Posterior cingulate gyrus (tissue), 11 donors: ENCODE measurements at places on chromosomes 13 and 19.

- no peak for DNase-seq
Observed at GRCh38 chr19:7981199-7981598, 24.2 kb downstream of the ELAVL1 start.

DNA sequence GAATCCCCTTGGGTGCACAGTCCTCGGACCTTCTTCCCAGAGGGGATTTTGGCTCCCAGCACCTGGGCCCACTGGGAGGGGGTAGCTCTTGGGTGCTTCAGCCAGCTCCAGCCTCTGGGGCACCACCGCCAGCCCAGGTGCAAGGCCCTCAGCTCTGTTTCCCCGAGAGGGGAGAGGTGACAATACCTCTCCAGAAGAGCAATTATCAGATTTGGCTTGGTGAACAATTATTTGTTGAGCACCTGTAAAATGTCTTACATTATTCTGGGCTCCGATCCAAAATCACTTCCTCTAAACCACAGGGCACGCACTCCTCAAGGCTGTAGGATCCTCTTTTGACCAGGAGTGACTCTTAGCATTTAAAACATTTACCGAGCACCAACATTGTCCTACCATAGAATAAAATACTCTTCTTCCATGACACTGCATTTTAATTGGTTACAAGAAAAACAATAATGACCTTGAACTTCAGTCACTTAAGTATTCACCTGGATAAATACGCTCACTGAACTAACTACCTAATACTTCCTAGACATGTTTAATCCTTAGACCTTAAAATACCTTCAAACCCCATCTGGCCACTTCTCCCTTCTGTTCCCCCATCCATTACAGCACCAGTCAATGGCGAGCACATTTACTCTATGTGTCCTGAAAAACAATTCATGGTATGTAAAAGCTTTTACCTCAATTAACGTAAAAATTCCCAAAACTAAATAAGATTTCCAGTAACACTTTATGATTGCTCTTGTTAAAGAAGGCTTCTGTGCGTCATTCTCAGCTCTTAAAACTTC lies 54.8 kb downstream of the ABCC4 start:
- DNase-seq, result no peak

DNA sequence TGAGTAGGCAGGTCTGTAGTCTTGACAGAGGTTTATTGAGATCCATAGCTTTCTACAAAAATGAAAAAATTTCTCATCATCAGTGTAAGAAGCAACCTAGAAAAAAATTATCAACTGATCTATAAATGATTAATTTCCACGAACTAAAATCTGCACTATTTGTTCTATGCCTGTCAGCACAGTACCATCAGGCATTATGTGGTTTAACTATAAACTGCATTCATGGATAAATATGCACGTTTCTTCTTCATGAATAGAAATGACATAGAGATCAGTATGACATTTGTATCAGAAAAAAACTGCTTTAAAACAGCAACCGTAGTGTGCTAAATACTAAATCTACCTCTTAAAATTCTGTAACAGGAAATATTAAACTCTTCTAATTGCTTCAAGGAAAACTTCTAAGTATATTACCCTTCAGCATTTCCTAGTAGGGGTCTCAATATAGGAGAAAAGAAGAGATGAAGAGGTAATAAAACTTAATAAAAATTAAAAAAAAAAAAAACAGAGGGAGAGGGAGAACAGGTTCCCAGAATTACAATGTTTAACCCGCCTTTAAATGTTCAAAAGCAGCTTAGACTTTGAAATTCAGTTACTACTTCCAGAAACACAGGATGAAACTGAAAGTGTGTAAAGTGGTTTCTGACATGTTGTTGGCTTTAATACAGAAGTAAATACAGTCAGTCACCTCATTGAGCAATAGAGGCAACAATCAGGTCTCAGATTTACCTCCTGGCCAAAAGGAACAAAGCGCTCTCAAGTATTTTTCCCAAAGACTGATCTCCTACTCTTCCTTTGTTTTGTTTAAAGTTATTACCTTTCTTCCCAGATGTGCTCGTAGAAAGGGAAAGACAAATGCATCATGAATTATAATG lies 144.4 kb downstream of the DIAPH3 start:
- no peak for DNase-seq

DNA sequence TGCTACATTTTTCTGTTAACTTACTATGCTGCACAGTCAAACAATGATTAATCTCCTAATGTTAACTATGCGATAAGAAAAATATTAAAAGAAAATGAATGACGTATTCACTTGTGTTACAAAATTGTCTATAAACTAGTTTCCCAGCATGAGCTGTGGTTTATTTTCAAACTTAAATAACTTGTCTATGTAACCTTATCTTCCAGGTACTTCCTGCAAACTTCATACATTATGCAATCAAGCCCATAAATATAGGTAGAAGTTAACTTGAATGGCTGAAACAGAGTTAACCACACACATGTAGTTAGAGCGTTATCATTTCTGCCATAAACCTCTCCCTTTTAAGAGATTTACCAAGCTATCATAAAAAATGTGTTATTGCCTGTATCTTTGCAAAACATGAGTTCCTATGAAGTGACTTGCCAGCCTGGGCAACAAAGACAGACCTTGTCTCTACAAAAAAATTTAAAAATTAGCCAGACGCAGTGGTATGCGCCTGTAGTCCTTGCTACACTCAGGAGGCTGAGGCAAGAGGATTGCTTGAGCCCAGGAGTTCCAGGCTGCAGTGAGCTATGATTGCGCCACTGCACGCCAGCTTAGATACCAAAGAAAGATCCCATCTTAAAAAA lies 17.7 kb upstream of the KLF5 start:
- DNase-seq, result no peak

GRCh38 chr13:110278859-110279258 lies 28.1 kb downstream of the COL4A1 start:
- no peak for DNase-seq

DNA sequence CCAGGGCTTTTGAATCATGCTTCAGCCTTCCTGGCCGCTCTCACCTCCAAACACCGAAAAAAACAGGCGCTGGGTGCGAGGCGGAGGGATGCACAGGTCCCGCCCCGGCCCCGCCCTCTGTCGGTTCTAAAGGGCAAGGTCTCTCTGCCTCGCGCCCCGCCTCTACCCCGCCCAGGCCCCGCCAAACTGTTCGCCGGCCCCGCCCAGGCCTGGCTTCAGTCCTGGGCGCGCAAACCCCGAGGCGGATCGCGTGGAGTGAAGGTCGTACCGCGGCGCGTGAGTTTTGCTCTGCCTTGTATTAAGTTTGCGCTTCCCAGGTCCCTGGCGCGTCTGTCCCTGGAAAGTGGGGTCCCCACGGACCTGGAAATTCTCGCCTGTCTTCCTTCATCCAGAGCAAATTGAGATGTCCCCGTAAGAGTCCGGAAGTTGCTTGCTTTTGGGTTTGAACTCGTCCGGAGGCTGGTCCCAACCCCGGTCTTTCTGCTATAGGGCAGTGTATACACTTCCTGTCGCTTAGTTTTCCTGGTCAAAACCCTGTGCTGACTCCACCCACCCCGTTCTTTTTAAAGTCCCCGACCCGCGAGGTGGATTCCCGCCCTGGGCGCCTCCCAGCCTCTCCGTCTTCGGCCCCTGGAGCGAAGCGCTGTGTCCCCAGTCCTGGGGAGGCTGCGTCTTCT lies 8.4 kb downstream of the ZNF808 start:
- DNase-seq, result peak; percentile 71

DNA sequence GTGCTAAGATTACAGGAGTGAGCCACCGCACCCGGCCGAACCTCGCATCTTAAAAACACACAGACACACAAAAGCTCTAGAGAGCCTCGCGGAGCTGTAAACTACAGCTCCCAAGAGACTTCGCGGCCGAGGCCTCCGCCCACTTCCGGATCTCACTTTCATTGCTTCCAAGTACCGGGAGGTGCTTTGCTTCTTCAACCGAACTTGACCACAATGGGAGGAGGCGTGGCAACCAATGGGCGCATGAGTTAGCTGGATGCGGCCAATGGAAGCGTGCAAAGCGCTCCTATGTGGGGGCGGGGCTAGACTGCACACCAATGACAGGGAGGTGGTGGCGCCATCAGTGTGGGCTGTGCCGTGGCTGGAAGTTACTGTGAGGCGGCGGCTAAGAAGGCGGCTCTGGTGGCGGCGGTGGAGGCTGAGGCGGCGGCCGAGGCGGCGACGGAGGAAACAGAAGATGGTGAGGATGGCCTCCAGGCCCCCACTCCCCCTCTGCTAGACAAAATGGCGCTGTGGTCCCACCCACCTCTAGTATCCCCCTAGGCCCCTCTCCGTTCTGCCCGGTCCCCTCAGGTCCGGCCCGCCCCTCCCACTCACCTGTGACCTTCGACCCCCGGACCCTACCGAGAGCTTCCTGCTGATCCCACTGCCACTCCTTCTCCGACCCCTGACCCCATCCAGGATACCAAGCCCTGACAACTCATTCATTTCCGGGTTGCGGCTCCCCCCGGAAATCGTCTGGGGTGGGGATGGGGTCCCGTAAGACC lies at the start of gene DDA1:
Gene DDA1, plus strand, starts transcription at position 366 of the 767 bp plus-strand sequence. Its CDS starts 92 bp downstream, at position 458.
- peak; percentile 99 for DNase-seq

DNA sequence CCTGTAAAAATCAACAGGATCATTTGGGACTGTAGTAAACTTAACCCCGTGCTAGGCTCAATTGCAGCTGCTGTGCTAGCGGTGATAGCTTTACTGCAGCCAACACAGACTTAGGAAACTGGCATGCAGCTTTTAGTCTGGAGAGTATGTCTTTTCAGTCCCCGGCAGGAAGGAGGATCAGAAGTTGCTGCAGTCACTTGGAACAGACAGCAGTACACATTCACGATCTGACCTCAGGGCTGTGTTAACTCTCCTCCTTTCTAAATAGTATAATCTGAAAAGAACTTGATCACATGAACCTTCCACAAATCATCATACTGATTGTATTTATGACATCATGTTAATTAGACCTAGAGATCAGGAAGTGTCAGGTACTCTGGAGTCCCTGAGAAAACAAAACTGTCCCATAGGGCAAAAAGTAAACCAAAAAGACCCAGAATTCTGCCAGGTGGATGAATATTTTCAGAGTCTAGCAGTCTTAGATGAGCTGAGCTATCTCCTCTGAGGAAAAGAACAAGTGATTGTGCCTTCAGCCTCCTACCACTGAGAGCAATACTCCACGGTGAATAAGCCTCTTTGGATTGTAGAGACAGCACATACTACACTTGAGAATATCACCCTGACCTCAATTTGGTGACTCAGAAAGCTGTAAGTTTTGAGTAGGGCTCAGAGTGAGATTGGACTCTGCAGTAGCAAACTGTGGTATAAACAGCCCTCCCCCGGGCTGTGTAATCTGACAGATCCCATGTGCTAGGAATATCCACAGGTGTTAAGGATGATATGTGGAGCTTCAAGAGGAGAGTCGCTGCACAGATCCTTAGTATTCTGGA lies 181.0 kb upstream of the GPR12 start:
- DNase-seq, result no peak

- DNase-seq, result no peak
Observed at GRCh38 chr13:105630431-105630830, 905.0 kb downstream of the EFNB2 start.

GRCh38 chr13:40460116-40460515 lies 206.3 kb downstream of the FOXO1 start:
- DNase-seq, result no peak

- no peak for DNase-seq
Observed at GRCh38 chr13:76440568-76440967, 445.6 kb downstream of the KCTD12 start.

DNA sequence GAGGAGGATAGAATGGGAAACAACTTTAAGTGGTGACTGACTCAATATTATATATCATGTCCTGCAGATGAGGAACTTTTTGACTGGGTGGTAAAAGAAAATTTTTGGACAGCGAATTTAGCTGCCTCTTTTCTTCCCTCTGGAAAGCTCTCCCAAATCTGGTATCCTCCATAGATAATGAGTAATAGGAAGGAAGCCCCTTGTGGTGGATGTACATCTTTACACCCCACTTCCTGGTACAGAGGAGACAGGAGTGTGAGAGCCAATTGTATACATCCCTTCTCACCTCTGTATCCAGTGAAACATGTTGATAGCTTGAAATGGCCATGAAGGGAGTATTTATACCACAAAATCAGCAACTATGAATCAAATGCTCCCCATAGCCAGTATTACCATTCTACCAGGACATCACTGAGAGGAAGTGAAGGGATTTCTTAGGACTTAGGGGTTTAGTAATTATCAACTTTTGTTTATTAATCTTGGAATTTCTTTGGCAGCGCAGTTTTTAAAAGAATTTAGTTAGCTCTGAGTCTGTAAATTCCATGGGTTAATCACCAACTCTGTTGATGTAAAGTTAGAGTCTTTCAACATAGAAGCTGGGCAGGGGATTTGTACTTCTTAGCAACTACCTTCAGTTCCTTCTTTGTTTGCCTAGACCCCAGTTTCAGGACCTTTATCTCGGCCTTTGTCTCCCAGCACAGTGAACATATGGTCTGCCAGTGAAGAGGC lies 17.0 kb upstream of the TDRD3 start:
- no peak for DNase-seq

DNA sequence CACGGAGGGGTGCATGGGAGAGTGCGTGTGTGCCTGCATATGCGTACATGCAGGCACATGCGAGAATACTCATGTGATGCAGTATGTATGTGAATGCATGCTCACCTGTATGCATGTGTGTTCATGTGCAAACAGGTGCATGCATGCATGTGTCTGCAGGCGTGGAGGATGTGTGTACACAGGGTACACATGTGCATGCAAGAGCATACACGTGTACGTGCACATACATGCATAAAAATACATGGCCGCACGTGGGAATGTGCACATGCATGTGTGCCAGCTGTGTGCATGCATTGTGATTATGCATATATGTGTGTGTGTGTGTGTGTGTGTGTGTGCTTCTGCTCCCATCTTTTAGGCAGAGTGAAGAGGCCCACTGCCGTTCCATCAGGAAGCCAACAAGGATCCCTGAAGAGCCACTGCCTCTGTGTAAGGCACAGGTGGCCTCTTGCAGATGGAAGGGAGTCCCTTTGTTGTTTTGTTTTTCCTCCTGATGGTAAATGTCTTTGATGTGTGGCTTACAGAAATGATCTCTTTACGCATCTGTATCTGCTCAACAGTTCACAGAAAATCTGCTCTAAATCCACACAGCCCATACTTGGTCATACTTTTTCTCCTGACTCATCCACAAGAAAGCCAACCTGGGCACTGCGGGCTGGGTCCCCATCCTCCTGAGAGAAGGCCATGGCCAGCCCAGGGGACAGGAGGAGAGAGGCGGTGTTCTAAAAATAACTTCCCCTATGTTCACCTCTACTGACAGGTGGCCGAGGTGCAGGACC lies 50.7 kb downstream of the KLF2 start:
- DNase-seq, result no peak

- no peak for DNase-seq
Observed at GRCh38 chr13:108115738-108116137, 99.6 kb downstream of the LIG4 start.

DNA sequence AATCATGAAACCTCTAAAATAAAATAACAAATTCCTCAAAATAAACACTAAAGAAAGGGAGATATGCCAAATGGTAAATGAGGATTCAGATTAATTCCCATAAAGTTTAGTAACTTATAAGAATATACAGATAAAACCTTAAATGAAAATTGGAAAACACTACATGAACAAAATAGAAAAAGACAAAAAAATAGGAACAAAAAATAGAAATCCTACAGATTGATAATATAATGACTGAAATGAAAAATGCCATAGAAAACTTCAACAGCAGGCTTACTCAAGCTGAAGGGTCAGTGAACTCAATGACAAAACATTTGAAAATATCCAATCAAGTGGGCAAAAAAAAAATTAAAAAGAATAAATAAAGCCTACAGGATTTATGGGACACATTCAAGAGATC lies 1784.8 kb downstream of the PCDH9 start:
- DNase-seq, result no peak

GRCh38 chr13:76913898-76914297 lies 27.7 kb upstream of the KCTD12 start:
- no peak for DNase-seq
